ENCODE measurements at places on chromosomes 6 and 20. TPM values are rescaled to one million over a fixed set of nuclear protein-coding genes. Genes with fewer than 3 reads are reported as not detected.
A peak's percentile ranks its signal among the peaks of the same experiment; 100 is the strongest.

DNA sequence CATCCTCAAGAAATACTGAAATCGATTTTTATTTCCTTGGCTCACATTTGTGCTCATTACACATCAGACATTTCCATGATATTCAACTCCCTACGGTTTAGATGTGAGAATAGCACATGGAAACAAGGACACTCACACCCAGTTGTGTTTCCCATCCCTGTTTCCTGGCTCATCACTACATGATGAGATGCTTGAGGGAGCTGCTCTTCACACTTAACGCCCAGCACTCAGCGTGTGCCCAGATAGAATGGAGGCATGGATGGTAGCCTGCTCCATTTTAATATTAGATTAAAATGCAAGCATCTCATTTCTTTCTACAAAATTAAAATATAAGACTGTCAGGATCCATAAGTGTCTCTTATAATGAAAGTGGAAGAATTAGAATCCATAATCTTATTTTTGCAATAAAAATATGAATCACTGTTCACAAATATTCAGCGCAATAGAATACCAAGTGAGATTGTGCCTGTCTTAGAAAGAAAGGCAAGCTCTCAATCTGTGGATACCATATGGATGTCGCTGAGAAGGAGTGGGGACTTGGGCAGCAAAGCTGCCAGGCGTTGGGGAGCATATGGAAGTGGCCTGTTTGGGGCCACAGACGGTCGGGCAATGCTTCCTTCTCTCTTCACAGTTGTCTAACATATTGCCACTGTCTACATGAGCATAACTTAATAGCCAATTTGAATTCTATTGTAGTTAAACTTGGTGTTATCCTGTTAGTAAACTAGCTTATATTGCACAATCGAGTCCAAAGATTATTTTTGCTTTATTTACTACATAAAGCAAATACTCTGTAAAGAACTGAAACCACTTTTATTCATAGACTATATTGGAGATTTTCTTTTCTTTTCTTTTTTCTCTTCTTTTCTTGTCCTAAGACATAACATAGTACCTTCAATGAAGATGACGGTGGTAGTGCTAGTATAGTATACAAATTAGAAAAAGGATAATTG lies 206.8 kb upstream of the QKI start:
- no peak for DNase-seq

Gene CBLN4
- total RNA-seq = not detected

DNA sequence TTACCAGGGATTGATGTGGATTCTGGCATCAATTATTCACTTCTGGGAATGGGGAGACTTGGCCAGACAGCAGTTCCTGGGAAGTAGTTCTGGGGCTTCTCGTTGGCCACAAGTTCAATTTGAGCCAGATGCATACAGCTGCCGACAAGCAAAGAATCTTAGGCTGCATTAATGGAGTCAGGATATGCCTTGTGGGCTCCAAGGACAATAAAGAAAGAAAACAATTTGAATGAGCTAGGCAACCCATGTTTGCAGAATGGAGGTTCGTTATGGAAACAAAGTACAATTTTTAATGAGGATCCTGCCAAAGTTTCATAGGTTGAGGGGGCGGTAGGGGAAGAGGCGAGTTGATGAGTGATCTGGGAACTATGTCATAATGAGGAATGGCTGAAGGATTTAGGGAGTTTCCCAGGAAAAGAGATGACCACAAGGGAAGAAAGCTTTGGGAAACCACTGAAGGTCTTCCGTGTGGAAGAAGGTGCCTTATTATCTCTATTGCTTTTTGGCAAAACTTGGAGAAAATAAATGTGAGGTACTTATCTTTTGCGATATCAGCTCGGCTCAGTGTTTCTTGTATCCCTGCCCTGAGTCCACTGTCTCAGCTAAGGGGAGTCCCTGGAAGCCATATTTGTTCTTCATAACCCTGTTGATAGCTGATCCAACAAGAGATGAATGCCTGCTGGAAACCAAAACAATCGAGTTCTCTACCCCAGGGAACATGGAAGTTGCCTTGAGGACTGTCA lies 181.0 kb upstream of the ZNF217 start:
- peak; percentile 99 for DNase-seq

- DNase-seq = no peak
Measured at GRCh38 chr6:161394437-161394836, 120.6 kb upstream of the AGPAT4 start.

DNA sequence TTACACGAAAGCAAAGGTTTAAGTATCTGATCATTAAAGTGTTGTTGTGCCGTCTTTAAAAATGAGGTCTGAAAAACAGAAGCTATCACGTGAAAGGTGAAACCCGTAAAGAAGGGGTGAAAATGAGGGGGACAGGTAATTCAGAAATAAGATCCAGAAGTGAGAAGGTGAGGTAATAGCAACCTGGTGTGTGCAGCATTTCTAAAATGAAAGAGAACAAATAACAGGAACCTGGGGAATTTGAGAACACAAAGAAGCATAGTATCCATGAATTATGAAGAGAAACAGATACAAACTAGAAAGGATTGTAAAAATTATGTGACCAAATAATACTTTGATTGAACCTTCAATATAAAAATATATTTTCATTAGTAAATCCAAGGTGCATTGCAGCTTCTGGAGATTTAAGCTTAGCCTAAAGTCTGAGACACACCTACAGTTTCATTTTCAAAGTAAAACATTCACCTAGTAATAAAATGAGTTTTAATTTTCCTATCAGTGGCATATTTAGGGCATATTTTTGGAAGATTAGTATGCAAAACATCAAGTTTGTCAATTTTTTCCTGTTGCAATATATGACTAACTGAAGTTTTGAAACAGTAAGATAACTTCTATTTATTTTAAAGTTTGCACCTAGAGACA lies 1.4 kb downstream of the HEY2 start:
- DNase-seq = no peak

- peak; percentile 30 for DNase-seq
Measured at GRCh38 chr6:151763938-151764680, 43.4 kb upstream of the ESR1 start.

- DNase-seq = peak; percentile 11
Measured at GRCh38 chr20:48350313-48350988, 477.3 kb downstream of the PREX1 start.

DNA sequence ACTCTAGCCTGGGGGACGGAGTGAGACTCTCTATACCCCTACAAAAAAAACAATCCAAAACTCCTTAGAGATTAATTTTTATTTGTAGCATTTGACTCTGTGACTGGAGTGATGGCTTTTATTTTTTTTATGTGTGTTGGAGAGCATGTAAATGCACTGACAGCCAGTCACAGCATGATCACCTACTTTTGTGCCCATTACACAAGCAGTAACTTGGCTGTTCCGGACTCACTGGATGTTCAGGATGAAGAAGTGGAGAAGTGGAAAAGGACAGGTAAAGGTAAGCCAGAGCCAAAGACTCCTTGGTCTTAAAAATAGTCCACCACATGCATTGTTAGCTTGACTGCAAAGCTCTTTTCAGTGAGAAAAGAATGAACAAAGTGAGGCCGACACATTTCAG lies 222.6 kb downstream of the FOXC1 start:
- DNase-seq = no peak

Gene TFAP2D
- not detected for total RNA-seq

- DNase-seq = peak; percentile 43
Measured at GRCh38 chr20:40741507-40742106, 52.6 kb upstream of the MAFB start.

DNA sequence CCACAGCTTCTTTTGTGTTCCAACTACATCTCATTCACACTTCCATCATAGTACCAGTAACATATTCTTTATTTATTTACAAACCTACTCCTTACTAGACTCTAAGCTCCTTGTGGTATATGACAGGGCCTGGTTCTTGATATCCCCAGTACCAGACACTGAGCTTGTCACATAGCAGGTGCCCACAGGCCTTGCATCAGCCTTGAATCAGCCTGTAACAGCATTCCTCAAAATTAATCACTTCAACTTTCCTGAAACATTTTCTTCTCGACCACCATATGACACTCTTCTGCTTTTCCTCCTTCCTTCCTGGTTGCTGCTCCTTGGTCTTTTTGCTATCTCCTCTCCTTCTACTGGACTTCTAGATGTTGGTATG lies 24.7 kb upstream of the SRPK1 start:
- no peak for DNase-seq

DNA sequence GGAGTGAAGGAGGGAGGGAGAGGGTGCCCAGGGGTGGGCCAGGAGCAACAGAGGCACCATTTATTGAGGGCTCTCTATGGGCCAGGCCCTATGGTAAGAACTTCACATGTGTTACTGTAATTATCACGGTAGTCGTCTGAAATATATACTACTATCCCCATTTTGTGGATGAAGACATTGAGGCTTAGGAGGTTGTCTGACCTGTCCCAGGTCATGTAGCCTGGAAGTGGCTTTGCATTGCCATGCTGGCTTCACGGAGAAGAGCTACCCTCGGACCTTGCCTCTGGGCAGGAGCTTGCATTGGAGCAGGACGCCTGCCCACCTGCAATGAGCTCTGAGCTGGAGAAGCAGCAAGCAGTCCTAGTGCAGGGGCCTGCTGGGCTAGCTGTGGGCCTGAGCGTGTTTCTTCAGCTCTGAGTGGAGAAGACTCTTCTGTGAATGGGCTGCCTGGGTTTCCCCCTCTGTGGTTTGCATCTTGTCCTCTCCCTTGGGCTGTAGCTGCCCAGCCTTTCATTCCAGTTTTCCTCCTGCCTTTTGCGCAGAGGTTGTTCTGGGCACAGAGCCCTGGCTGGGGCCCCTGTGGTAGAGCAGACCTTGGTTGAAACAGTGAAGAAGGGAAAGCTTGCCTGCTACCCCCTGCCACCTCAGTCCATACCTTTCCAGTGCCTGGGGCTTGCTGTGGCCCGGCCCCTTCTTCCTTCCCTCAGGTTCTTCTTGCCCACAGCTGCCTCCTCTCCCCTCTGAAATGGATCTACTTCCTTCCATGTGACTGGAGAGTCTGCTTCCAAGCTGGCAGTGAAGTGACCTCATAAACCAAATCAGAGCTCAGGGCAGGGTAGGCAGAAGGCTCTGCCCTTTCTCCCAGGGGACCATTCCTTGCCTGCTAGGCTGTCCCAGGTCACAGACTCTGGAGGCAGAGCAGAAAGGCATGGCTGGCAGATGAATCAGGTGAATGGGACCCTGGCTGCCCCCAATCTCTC lies 24.1 kb upstream of the SRF start:
- no peak for DNase-seq

DNA sequence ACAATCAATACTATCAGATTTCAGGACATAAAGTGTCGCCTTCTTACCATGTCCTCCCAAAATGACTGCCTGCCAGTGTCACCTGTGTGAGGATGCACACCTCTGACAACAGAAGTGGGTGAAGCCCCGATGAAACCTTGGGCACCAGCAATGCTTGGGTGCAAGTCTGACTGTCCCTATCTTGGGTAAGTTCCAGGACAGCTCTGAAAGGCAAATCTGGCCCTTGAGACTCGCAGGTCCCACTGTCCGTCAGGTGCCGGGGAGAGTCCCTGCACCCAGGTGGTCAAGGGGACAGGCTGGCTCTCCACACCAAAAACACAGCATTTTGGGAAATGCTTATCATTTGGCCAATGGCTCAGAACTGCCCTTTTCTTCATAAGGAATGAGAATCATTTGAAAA lies 43.3 kb downstream of the EZR start:
- DNase-seq = no peak

Gene DPPA5
- not detected for total RNA-seq

GRCh38 chr20:36541227-36541767 lies at the start of gene MYL9:
TSS of gene MYL9 (plus strand) at chr20:36541519. CDS start at chr20:36544885, 3,366 bp downstream.
- peak; percentile 64 for DNase-seq

DNA sequence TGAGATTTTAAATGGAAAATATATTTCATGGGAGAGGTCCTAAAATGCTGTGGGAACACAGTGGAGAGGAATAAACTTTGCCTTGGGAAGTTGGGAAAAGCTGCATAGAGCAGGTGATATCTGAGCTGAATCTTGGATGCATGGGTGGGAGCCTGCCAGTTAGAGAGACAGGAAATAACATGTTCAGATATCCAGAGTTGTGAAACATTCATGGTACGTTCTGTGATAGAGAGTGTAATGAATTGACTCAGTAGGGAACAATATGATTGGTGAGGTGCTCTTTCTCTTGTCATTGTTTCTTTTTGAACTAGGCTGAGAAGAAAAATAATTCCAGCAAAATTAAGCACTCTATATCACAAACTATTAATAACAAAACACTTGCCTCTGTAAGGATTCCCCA lies 72.8 kb downstream of the RPS12 start:
- DNase-seq = no peak

Gene HLA-F
- 69.5 TPM for total RNA-seq

DNA sequence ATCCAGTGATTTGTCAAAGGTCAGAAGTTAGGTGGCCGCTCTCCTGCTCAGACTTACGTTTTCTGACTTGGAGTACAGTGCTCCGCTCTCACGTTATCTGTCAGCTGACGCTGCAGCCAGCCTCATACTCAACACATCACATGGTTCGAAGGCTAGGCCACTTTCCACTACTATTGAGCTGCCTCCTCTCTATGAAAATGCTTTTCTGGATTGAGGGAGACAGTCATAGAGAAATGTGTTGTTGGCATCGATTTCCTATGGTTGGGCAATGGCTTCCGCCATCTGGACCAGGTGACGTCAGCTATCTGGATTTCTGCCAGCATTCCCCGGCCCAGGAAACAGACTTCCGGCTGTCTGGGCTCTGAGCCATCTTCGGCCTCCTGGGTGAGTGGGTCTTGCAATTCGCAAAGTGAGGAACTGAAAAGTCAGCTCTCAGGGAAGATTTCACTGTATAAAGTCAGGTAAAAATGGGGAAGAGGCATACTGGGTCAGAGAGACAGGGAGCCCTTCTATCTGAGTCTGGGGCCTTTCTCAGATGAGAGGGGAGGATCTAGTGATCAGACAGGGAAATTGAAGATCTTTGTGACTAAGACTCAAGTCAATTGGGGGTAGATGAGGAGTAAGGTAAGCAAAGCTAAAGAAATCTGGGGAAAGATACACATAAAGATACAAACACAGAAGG lies 37.5 kb upstream of the IER3 start:
- peak; percentile 99 for DNase-seq

Gene PRICKLE4
- total RNA-seq = 0.12 TPM

DNA sequence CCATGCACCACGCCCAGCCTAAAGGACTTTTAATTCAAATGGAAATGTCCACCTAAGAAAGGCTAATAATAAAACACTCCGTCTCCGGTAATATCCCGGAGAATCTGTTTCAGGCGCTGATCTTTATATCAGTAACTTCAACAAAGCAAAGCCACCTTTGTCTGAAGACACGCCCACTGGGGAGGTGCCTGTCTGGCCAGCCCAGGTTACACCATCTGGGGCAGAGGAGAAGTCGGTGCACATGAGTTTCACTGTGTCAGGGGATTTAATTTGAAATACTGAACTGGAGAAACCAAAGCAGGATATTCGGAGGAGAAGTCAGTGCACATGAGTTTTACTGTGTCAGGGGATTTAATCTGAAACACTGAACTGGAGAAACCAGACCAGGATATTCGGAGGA lies 9.4 kb downstream of the SERPINB6 start:
- no peak for DNase-seq

DNA sequence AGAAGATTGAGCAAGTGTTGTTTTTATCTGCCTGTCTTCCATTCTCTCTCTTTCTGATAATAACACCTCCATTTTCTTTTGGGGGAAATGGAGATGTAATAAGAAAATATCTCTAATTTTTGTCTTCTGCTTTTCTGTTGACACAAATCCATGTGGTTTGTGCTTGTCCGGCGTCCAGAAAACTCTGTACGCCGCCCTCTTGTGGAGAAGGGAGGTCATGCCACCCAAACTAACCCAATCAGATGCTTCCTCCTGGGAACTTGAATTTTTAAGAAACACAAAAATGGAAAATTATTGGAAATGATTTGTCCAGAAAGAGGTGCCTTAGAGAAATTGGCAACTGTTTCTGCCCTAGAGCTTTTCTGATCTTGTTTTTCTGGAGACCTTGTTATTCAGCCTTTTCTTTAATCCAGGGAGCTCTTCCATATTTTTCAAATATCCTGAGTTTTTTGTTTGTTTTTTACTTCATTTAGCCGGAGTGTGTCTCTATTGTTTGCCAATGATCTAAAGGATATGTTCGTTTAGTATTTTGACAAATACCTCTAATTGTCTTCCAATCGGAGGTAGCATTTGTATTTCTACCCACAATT lies 17.8 kb upstream of the FNDC1 start:
- peak; percentile 45 for DNase-seq
